ENCODE measurements at places on chromosomes 11 and 22. TPM values are rescaled to one million over a fixed set of nuclear protein-coding genes. Genes with fewer than 3 reads are reported as not detected.

- DNase-seq, result peak; percentile 60
These were observed 145.9 kb downstream of the ELP4 start for GRCh38 chr11:31655483-31655882.

DNA sequence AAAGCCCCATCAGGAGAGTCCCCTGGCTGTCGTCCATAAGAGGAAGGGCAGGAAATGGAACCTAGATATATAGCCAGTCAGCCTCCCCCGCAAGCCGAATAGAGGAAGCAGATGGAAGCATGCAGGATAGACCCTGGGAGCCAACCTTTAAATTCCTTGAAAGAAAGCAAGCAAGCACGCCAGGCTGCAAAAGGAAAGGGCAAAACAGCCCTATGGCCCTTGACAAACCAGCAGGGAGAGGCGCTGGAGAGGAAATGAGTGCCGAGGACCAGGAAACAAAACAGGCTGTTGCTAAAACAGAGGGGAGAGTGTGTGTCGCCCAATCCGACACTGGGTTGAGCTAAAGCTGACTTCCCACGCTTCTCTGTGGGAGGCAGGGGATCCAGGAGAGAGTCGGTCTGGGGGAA is 203.5 kb upstream of the MTNR1B start:
- no peak for DNase-seq

DNA sequence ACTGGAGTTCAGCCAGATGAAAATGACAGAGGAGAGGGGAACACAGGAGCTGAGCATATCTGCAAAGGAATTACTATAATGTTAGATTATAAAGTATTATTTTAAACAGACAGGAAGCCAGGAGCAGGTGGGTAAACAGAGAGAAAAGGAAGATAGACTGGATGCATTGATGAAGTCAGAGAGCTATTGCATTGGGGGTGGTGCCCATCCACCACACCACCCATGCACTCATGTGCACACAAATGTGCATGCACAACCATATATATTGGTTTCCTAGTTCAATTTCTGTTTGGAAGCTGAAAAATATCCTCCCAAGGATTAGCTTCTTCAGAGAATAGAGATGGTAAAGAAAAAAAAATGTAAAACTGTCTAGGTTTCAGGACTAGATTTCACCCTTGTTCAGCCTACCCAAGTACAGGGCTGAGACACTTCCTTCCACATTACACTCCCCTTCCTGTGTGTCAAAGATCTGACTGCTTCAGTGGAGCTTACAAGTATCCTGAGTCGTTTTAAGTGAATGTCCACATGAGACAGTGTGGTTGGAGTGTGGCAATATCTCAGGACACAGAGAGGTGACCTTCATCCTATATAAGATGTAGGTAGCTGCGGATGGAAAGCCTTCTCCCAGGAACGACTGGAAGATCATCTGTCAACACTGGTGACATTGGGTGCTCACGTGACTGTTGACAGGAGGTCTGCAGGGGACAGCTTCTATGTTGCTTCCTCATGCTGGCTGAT is 12.2 kb upstream of the SMPD1 start:
- DNase-seq, result no peak

GRCh38 chr22:50445071-50445879 is 29.6 kb downstream of the SBF1 start:
- DNase-seq, result no peak

- no peak for DNase-seq
These were observed 101.0 kb upstream of the PARVA start for GRCh38 chr11:12276356-12276755.

DNA sequence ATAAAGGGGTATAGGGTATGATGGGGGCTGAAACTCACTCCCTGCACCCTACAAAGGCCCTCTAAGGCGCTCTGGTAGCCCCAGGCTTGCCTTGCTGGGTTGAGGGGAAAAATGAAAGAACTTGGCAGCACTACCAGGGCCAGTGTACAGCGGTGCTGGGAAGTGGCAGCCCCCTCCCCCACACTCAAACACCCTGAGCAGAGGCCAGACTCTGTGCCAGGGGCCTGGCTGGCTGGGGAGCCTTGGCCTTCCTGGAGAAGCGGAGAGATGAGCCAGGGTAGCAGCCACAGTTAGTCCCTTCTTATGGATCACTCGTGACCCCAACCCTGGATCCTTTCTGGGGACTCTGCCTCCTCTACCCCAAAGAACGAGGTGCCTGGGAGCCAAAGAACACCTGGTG is 2.7 kb downstream of the TMEM134 start:
- no peak for DNase-seq

GRCh38 chr11:81700076-81700475 is 1033.6 kb downstream of the FAM181B start:
- no peak for DNase-seq

Gene POU2AF3
- total RNA-seq, result not detected

Gene DBX1
- not detected for total RNA-seq

Gene DEPDC7
- total RNA-seq, result 2.5 TPM

Gene HBG2
- total RNA-seq, result not detected

All from Caki2 (cell line).